Breast epithelium (tissue), 4 donors: ENCODE measurements at places on chromosomes 12 and 14.

DNA sequence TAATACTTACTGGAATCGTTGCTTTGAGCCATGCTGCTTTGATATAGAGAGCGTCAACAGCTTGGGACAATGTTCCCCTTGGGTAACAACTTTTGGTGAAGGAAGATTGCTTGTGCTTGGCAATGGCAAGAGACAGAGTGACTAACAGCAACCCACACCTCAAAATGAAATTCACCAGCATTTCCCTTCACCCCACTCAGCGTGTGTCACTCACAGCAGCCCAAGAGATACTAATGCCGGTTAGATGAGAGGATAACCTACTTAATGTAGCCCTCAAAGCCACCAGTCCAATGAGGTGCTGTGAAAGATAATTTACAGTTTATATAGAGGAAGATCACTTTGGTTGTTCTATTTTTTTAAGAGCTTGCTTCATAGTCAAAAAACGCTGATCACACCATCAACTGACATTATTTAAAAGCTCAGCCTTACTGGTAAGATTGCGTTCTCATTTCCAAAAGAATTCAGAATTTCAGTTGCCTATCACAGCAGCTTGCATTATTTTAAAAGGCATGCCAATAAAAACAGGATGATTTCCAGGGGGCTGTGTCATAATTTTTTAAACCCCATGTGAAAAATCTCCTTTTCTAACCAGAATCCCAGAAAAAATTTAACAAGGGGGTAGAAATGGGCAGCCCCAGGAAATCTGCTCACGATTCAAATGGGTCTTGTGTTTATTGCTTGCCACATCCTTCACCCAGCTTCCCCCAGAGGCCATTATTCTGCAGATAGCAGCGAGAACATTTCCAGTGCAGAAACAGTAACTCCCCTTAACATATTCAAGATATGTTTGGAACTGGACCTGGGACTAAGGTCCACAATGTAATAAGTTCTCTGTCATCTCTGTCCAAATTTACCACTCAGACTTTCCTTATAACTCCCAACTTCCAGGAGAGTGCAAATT, at the start of gene IL26:
Gene IL26 (minus strand): TSS at position 235 of the 901 bp plus-strand sequence. CDS start 54 bp downstream, at position 181.
- H3K4me3 ChIP-seq: no peak within 1 kb of the TSS
- H3K27ac ChIP-seq: no peak within 1 kb of the TSS
- H3K27me3 ChIP-seq: no peaks in the 10 kb centered on the region
- no peaks in the 10 kb centered on the region for H3K36me3 ChIP-seq

GRCh38 chr14:52950410-52950897, 396 bp downstream of the FERMT2 start:
- H3K36me3 ChIP-seq: no peaks in the 10 kb centered on the region
- peak; percentile 51 for DNase-seq
- H3K4me1 ChIP-seq: no peaks in the 10 kb centered on the region
- H3K4me3 ChIP-seq: peak overlapping the region; percentile 83
- peak overlapping the region; percentile 98 for H3K27ac ChIP-seq

- H3K4me3 ChIP-seq: peak overlapping the region; percentile 74
- H3K36me3 ChIP-seq: no peaks in the 10 kb centered on the region
- H3K27ac ChIP-seq: peak overlapping the region; percentile 90
- no peaks in the 10 kb centered on the region for H3K4me1 ChIP-seq
- no peaks in the 10 kb centered on the region for H3K27me3 ChIP-seq
- peak; percentile 75 for DNase-seq
Observed at GRCh38 chr12:54390668-54391551, 6.4 kb upstream of the ZNF385A start.

GRCh38 chr12:96225044-96225855, 31.1 kb downstream of the ELK3 start:
- H3K27ac ChIP-seq: peak overlapping the region; percentile 21
- no peak overlapping the region for H3K4me3 ChIP-seq
- no peaks in the 10 kb centered on the region for H3K27me3 ChIP-seq
- no peaks in the 10 kb centered on the region for H3K36me3 ChIP-seq
- DNase-seq: peak; percentile 15

- H3K4me3 ChIP-seq: no peak overlapping the region
- H3K36me3 ChIP-seq: no peaks in the 10 kb centered on the region
- DNase-seq: no peak
Observed at GRCh38 chr12:18823461-18823860, 85.5 kb downstream of the CAPZA3 start.

DNA sequence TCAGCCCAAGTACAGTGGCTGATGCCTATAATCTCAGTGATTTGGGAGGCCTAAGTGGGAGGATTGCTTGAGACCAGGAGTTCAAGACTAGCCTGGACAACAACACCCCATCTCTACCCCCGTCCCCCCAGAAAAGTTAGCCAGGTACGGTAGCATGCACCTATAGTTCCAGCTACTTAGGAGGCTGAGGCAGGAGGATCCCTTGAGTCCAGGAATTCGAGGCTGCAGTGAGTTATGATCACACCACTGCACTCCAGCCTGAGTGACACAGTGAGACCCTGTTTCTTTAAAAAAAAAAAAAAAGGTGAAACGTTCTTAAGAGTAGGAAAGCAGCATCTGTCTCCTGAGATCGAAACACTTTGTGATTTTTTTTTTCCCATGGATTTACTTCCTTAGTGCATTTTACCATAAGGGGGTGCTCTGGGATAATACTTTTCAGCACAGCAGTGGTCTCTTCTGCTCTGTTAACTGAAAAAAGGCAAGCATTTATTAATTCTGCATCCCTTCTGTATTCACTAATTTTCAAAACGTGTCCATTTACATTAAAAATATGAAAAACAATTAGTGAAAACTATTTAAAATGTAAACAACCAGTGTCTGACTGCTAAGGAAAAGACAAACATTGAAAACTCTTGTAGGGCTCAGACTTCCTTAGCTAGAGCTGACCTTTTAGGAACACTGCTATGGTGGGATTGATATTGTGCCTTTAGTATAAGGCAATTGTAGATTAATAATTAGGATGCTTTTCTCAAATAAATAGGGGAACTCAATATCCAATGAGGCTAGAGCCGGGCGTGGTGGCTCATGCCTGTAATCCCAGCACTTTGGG, 31.2 kb upstream of the USP44 start:
- no peak for DNase-seq
- no peaks in the 10 kb centered on the region for H3K36me3 ChIP-seq
- H3K27ac ChIP-seq: no peak overlapping the region
- H3K4me3 ChIP-seq: no peak overlapping the region
- no peaks in the 10 kb centered on the region for H3K27me3 ChIP-seq

- DNase-seq: no peak
- H3K4me3 ChIP-seq: no peak overlapping the region
- H3K36me3 ChIP-seq: no peaks in the 10 kb centered on the region
- no peak overlapping the region for H3K27ac ChIP-seq
- no peaks in the 10 kb centered on the region for H3K4me1 ChIP-seq
Observed at GRCh38 chr12:62248873-62249272, 11.3 kb upstream of the USP15 start.

- no peak overlapping the region for H3K27ac ChIP-seq
- H3K4me1 ChIP-seq: no peaks in the 10 kb centered on the region
- H3K36me3 ChIP-seq: no peaks in the 10 kb centered on the region
- no peak for DNase-seq
- H3K4me3 ChIP-seq: no peak overlapping the region
- no peaks in the 10 kb centered on the region for H3K27me3 ChIP-seq
Observed at GRCh38 chr14:96631621-96632362, 129.6 kb downstream of the PAPOLA start.

- H3K4me1 ChIP-seq: no peaks in the 10 kb centered on the region
- H3K4me3 ChIP-seq: no peak overlapping the region
- H3K27me3 ChIP-seq: no peaks in the 10 kb centered on the region
- no peak for DNase-seq
- no peak overlapping the region for H3K27ac ChIP-seq
Observed at GRCh38 chr12:88299567-88300101, 157.5 kb downstream of the TMTC3 start.

- H3K4me1 ChIP-seq: no peaks in the 10 kb centered on the region
- no peak overlapping the region for H3K4me3 ChIP-seq
Observed at GRCh38 chr14:36021591-36022320, 154.8 kb downstream of the PTCSC3 start.

GRCh38 chr12:121776190-121777098, 17.0 kb downstream of the RHOF start:
- peak; percentile 75 for DNase-seq
- H3K36me3 ChIP-seq: no peaks in the 10 kb centered on the region
- no peaks in the 10 kb centered on the region for H3K4me1 ChIP-seq

DNA sequence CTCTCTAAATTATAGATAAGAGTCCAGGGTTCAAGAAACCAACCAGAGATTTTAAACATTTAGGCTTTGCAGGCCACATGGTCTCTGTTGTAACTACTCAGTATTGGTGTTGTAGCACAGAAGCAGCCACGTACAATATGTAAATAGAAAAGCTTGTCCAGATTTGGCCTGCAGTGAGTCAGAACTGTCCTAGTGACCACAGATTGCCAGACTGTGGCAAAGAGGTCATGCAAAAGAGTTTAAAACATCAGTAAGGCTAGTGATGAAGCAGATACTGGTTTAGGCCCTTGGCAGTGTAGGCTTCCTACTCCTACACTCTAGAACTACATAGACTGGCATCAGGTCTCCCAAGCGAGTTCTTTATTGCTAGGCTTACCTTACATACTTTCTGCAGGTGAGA, 117.6 kb upstream of the GARIN6 start:
- H3K27me3 ChIP-seq: no peaks in the 10 kb centered on the region
- no peak for DNase-seq
- no peak overlapping the region for H3K4me3 ChIP-seq
- H3K4me1 ChIP-seq: no peaks in the 10 kb centered on the region
- H3K36me3 ChIP-seq: no peaks in the 10 kb centered on the region
- no peak overlapping the region for H3K27ac ChIP-seq

- no peak overlapping the region for H3K4me3 ChIP-seq
- DNase-seq: no peak
- H3K4me1 ChIP-seq: no peaks in the 10 kb centered on the region
- H3K27ac ChIP-seq: peak overlapping the region; percentile 48
- H3K36me3 ChIP-seq: no peaks in the 10 kb centered on the region
- H3K27me3 ChIP-seq: no peaks in the 10 kb centered on the region
Observed at GRCh38 chr12:124869059-124869665, 5.5 kb upstream of the SCARB1 start.

DNA sequence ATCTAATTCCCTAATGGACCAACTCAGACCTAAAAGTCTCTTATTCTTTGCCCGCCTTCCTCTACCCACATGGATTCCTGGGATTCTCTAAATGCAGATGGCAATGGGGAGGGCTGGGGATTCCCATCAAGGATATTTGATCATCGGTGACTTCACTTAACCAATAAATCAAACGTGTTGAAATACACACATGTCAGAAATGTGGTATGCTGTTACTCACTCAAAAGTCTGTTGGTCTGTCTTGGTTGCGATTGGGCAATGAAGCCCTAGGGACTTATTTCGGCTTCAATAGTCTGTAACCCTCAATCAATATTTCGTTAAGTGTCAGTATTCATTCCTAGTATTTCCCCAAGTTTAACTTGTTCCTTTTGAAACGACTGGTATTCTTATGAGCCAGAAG, 117.2 kb upstream of the DIO3 start:
- H3K27ac ChIP-seq: no peak overlapping the region
- peaks cover 40% of the 10 kb centered on the region for H3K27me3 ChIP-seq
- no peaks in the 10 kb centered on the region for H3K4me1 ChIP-seq
- H3K4me3 ChIP-seq: no peak overlapping the region
- no peaks in the 10 kb centered on the region for H3K36me3 ChIP-seq

DNA sequence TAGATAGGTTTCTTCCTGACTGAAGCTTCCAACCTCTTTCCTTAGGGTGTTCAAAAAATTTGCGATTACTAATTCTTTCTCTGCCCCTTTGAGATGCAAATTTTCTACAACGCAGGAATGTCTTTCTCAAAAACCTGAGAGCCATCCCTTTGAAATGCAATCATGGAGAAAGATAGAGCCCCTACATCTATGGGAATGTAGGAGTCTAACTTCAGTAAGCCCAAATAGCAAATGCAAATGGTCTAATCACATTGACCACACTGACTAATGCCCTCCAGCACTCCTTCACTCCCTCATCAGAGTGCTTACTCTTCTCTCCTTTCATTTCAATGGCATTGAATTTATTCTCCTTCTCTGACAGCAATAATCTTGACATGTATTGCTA, 107.1 kb downstream of the SLC6A15 start:
- H3K27ac ChIP-seq: no peak overlapping the region
- H3K4me1 ChIP-seq: no peaks in the 10 kb centered on the region

DNA sequence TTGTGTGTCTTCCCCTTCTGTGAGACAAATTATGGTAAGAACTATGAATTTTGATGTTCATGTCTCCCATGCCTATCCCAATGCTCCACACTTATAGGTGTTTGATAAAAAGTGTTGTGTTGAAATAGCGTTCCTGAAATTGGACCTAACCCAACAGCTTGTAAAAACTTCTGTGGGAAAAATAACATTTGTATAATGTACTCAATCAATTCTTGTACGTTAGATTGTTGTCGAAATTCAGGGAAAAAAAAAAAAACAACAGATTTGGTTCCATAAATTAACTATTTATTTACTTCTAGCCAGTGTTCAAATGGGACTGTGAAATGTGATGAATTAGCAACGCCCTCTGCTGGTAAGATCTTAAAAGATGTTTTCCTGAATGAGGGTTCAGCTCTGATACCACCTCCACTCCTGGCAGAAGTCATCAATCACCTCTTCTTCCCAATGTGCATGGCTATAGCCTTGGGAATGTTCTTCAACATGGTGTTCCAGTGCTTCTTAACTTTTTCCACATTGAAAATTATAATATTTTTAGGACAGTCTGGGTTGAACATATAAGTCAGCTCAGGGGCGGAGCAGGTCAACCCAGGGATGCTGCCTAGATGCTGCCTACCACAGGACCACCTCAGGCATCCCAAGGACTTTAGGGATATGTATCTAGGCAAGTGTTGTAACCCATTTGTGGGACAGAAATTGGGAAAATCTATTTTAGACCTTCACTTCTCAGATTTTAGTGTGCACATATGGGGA, 170.6 kb downstream of the OTOGL start:
- no peaks in the 10 kb centered on the region for H3K27me3 ChIP-seq
- no peaks in the 10 kb centered on the region for H3K36me3 ChIP-seq
- DNase-seq: no peak
